ENCODE measurements at places on chromosomes 13 and 19. TPM values are rescaled to one million over a fixed set of nuclear protein-coding genes. Genes with fewer than 3 reads are reported as not detected.

FRY gene
- 0.80 TPM for polyA plus RNA-seq

CALR3 gene
- 0.07 TPM for polyA plus RNA-seq

ADGRE1 gene
- polyA plus RNA-seq = 4.0 TPM

HCST gene
- 122 TPM for polyA plus RNA-seq

RHPN2 gene
- 1.2 TPM for polyA plus RNA-seq

KIR2DL4 gene
- 1.6 TPM for polyA plus RNA-seq

ADAMTS10 gene
- 22.4 TPM for polyA plus RNA-seq

CYP4F12 gene
- polyA plus RNA-seq = 8.3 TPM

KIR2DL3 gene
- polyA plus RNA-seq = 0.15 TPM

DNA sequence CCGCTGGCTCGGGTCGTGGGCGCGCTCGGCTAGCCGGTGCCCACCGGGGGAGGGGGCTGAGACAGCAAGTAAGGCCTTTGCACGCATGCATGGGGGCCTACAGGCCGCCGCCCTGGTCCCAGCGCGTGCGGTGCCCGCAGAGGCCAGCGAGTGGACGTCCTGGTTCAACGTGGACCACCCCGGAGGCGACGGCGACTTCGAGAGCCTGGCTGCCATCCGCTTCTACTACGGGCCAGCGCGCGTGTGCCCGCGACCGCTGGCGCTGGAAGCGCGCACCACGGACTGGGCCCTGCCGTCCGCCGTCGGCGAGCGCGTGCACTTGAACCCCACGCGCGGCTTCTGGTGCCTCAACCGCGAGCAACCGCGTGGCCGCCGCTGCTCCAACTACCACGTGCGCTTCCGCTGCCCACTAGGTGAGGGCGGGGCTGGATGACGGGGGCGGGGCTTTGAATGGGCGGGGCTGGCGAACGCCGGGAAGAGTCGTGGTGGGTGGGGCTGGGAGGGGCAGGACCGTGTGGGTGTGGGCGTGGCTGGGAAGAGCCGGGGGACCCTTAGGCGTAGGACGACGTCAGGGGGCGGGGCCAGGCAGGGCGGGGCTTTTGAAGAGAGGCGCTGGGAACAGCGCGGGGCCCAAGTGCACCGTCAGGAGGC is 2.1 kb downstream of the CILP2 start:
- peak; percentile 92 for DNase-seq

DNA sequence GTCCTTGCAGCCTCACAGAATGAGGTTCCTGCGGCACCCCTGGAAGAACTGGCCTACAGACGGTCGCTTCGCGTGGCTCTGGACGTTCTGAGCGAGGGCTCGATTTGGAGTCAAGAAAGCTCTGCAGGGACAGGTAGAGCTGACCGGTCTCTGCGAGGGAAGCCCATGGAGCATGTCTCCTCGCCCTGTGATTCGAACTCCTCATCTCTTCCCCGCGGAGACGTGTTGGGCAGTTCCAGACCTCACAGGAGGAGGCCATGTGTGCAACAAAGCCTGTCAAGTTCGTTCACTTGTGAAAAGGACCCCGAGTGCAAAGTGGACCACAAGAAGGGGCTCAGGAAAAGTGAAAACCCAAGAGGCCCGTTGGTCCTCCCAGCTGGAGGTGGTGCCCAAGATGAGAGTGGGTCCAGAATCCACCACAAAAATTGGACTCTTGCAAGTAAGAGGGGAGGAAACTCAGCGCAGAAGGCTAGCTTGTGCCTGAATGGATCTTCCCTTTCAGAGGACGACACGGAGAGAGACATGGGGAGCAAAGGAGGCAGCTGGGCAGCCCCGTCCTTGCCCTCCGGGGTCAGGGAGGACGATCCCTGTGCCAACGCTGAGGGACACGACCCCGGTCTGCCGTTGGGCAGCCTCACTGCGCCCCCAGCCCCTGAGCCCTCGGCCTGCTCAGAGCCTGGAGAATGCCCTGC is 23.4 kb upstream of the NDUFS7 start:
- no peak for DNase-seq

DNA sequence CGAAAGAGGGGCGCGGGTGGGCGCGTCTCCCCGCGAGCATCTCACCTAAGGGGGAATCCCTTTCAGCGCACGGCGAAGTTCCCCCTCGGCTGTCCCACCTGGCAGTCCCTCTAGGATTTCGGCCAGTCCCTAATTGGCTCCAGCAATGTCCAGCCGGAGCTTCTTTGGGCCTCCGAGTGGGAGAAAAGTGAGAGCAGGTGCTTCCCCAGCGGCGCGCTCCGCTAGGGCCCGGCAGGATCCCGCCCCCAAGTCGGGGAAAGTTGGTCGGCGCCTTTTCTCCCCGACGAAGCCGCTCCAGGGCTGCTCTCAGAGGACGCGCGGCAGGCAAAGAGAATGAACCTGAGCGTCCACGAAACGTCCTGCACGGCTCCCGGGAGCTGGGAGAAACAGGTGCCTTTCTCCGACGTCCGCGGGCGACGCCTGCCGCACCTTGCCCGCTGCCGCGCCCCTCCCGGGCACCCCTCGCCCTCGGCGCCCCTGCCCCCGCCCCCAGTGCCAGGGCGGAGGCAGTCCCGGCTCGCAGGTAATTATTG is 366 bp upstream of the KL start:
- peak; percentile 77 for DNase-seq

- no peak for DNase-seq
Measured at GRCh38 chr19:16620018-16620417, 8.0 kb downstream of the MED26 start.

GRCh38 chr19:33150852-33151518 is 19.1 kb downstream of the WDR88 start:
- DNase-seq = no peak

DNA sequence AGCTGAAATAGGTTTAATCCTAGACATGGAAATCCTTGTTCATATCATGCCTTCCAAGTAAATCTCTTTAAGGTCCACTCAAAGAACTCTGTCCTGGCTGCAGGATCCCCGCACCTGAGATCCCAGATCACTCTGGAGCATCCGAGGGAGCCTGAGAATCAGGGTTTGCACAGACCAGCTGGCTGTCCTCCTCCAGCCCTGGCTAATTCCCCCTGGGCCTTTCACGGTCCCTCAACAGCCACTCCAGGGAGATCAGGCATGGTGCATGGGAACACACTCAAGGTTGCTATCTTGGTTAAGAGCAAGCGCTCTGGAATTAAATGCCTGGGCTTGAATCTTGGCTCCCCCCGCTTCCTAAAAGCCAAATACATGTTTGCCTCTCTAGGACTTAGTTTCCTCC is 130.8 kb downstream of the IRS2 start:
- DNase-seq = no peak

GRCh38 chr19:17331045-17331558 is 3.6 kb downstream of the ANO8 start:
- no peak for DNase-seq

GRCh38 chr13:110630566-110631119 is 15.3 kb downstream of the NAXD start:
- DNase-seq = no peak

DNA sequence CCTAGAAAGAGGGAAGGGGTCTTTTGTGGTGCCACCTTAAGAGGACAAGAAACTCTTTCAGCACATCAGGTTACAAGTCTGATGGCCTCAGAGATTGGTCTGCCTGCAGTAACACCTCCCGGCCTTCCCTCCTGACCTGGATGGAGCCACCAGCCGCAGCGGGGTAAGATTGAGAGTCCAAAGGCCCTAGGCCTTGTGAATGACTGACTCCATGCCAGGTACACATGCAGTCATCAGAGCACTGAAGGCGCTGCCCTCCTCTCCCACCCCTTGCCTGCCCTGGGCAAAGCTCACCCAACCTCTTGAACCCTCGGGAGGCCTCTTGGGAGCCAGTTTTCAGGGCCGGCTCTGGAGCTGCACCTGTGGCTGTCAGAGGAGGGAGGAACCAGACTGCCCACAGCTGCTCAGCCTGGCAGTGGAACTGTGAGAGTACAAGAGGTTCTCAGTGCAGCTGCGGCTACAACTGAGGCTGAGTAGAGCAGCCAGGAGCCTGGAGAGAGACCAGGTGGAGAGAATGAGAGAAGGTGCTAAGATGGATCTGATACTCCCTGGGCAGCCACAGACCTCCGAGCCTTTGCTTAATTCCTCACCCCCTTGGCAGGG is 23.8 kb upstream of the C13orf42 start:
- no peak for DNase-seq

GRCh38 chr13:29958476-29958875 is 108.1 kb upstream of the UBL3 start:
- DNase-seq = no peak

- DNase-seq = peak; percentile 76
Measured at GRCh38 chr19:18385675-18386542, at the start of gene GDF15. Gene GDF15, plus strand, starts transcription at chr19:18386158. Its CDS starts 32 bp downstream, at chr19:18386190.

- DNase-seq = no peak
Measured at GRCh38 chr13:50292081-50292480, 276.8 kb downstream of the KCNRG start.

DNA sequence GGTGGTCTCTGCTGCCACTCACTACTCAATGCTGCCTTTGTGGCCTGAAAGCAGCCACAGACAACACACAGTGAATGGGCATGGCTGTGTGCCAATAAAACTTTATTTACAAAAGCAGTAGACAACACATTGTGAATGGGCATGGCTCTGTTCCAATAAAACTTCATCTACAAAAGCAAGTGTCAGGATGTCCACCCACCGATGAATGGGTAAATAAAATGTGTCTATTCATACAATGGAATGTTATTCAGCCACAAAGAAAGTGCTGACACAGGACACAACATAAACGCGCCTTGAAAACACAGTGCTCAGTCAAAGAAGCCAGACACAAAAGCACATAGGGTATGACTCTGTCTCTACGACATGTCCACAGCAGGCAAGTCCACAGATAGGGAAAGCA is 20.1 kb downstream of the ZSCAN5A start:
- DNase-seq = no peak

DNA sequence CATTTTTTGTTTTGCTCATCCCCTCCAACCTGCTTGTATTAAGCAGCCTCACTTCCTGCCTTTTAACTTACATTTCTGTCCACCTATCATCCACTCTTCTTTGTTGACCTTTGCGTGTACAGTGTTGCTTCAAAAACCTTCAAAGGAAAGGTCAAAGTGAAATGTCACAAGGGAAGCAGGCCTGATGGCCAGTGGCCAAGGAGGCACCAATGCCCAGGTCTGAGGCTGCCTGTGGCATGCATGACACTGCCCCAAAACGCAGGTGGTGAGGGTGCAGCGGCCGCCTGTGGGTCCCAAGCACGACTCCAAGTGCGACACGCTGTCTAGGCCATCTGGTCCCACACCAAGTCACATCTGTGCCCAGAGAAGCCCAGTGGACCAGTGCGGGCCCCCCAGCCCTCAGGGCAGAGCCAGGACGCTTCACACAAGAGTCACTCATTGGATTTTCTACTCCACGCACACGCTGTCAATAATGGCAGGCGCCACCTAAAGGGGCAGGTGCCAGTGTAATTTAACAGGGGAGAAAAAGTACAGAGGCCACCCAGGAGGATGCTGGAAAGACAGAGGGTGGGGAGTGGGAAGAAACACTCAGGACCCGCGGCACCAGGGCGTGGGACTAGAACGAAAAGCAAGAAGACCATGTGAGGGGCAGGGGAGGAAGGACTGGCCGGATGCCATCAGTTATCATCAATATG is 23.5 kb downstream of the SLC7A1 start:
- DNase-seq = no peak

DNA sequence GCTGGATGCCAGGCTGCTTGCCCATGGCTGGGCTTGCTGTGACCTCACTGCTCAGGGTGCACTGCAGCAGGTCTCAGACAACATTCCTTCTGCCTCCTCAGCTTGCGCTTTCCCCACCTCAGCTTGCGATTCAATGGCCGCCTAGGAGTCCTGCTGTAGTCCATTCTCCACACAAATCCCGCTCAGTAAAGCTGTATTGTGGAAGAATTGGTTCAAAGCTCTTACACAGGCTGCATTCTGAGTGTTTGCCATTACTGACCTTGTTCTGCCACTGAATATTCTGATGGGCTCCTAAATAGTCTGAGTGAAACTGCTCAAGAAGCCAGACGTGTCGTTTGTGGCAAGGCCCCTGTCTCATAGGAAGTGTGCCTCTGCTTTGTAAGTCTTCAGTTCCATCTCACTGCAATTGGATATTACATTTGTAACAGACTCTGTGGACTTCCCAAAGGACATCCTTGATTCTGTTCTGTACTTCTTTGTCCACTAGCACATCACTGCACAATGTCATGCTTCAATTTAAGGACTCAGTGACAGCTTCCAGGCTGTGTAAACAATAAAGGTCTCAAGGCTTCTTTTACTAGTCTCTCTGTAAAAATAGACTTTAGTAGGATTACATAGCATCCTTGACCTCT is 49.8 kb downstream of the KATNAL1 start:
- no peak for DNase-seq

DNA sequence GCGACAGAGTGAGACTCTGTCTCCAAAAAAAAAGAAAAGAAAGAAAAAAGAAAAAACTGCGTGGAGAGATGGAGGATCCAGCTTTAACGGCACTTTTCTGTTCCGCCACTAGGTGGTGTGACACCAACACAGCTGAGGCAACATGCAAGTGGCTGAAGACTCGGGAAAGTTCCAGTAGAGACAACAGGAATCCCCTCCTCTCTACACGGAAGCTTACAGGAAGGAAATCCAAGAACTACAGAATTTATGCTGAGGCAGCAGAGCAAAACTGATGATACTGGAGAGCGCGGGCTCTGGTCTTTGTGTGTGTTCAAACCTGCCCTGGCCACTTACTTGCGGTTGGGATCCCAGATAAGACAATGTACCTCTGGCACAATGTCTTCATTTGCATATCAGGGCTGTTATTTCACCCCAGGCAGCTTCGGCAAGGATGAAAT is 9.9 kb downstream of the RANBP3 start:
- DNase-seq = peak; percentile 73

- no peak for DNase-seq
Measured at GRCh38 chr19:6947745-6948144, 60.4 kb downstream of the ADGRE1 start.

DNA sequence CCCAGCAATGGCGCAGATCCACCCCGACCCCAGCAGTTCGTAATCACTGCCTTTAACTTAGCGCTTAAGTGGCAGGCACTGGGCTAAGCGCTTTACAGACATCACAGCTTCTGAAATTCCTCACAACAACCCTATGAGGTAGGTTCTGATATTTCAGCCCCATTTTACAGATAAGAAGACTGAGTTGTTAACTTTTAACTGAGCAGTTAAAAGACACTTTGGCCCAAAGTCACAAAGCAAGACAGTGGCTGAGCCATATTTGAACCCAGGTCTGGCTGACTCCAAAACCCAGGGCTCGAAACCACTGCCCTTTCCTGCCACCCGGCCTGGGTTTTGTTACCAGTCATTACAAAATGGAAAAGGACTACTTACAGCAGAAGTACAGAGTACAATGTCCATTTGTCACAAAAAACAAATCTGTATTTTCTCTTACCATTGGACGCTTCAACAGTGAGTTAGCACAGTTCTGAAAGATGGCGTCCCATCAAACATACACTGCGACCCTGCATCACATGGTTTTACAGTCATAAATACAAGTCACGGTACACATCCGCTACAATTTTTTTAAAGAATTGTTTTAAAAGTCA is 8.5 kb downstream of the HNRNPL start:
- no peak for DNase-seq

DNA sequence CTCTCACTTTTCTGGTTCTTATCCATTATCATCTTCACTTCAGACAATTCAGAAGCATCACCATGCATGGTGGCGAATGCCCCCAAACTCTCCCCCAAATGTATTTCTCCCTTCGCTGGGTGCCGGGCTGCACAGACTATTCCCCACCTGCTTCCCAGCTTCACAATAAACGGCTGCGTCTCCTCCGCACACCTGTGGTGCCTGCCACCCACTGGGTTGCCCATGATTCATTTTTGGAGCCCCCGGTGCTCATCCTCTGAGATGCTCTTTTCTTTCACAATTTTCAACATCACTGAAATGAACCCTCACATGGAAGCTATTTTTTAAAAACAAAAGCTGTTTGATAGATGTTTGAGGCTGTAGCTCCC is 2.8 kb upstream of the F10 start:
- DNase-seq = no peak
